Naive thymus-derived CD8-positive, alpha-beta T cell (primary cell): ENCODE measurements at places on chromosomes 7 and 10. TPM values are rescaled to one million over a fixed set of nuclear protein-coding genes. Genes with fewer than 3 reads are reported as not detected.
A peak's percentile ranks its signal among the peaks of the same experiment; 100 is the strongest.

SPDYE1 gene
- not detected for total RNA-seq

ABCB1 gene
- 56.3 TPM for total RNA-seq

PRF1 gene
- total RNA-seq = 16.8 TPM

EVX1 gene
- total RNA-seq = not detected

MACC1 gene
- 0.25 TPM for total RNA-seq

OGDHL gene
- total RNA-seq = not detected

MMRN2 gene
- 1.2 TPM for total RNA-seq

ZNF425 gene
- 2.7 TPM for total RNA-seq

HOXA1 gene
- 0.44 TPM for total RNA-seq

GPR85 gene
- not detected for total RNA-seq

- no peak for DNase-seq
These were observed 43.9 kb upstream of the BMS1 start for GRCh38 chr10:42738679-42739078.

- DNase-seq = no peak
These were observed 22.7 kb downstream of the CDHR3 start for GRCh38 chr7:105985672-105986215.

DNA sequence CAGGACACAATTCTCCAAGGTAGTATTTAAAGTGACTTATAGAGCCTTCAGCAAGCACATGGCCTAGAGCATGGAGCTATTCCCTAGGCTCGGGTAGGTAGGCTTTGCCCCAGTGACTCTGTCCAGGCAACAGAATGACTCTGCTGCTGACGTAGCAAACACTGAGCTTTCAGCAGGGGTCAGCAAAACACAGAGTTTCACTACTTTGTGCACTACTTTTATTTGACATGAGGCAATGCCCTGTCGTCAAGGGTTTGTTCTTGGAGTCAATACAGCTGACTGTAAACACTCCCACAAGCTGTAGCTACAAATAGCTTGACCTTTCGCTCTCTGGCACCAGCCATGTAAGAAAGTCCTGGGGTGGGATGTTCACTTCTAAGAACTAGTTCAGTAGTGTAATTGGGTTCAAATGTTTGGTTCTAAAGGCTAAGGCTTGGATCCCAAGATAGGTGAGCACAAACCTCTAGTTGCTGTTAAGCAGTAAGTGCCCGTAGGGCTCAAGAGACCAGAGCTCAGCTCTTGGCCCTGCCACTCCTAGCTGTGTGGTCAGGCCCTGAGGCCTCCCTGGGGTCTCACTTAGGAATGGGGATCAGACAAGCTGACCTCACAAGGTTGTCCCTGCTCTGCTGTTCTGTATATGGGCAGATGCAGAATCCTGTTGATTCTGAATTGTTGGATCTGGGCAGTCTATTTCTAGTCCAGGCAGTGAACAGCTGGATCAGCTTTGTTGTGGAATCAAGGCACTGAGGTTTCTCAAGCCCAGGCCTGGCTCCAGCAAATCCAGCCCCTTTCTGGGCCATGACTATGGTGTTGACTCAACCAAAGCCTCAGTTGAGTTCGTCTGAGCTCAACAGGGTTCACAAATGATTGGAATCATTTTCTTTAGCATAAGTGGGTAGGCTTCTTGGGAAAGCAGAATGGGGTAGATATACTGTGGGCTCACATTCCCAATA is 10.7 kb downstream of the NODAL start:
- DNase-seq = no peak

GRCh38 chr10:28601012-28601411 is 68.1 kb downstream of the WAC start:
- no peak for DNase-seq

GRCh38 chr10:753530-753929 is 64.1 kb upstream of the DIP2C start:
- DNase-seq = no peak

DNA sequence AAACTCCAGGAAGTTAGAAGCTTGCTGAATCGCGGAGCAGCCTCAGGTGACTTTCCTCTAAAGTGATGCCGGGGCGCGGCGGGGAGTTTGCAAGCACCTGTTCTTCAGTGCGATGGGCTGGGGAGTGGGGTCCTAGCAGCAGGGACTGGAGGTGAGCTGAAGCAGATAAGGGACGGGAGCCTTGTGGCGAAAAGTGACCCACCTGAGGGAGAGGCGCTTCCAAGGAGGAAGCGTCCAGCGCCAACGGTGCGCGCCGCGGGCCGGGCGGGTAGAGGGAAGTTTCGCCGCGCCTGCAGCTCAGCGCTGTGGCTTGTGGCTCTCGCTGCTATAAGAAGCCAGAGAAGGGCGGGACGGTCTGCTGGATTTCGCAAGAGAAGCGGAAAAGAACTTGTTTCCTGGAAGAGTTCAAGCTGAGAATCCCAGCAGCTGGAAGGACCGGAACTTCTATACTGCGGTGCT is at the start of gene STEAP4:
Gene STEAP4, minus strand, starts transcription at position 305 of the 459 bp plus-strand sequence. CDS start 22,625 bp downstream, outside the sequence.
- DNase-seq = no peak

DNA sequence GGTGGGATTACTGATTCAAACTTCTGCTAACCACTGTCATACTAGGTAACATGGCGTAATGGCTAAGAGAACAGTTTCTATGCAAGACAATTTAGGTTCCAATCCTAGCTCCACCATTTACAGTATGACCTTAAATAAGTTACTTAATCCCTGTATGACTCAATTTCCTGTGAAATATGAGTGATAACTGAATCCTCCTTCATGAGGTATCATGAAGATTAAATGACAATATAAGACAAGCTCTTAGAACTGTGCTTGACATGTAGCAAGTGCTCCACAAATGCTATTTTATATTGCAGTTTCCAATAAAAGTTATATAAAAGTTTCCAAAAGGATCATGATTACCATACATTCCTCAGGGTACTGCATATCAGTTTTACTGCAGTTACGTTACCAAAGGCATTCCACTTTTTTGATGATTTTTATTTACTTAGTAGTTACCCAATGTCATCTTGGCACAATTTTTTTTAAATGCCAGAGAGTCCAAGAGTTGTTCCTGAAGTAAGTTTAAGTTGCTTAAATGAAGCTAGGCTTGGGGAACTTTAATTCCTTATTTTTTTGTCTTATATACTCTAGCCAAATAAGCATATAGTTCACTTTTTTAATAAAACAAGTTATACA is 7.1 kb downstream of the DOCK4 start:
- DNase-seq = no peak

GRCh38 chr7:64867863-64868440 is 35.1 kb upstream of the ZNF273 start:
- DNase-seq = no peak

- no peak for DNase-seq
These were observed 60.2 kb downstream of the CCDC71L start for GRCh38 chr7:106600569-106601373.

GRCh38 chr10:77144656-77145055 is 493.0 kb downstream of the KCNMA1 start:
- DNase-seq = no peak

DNA sequence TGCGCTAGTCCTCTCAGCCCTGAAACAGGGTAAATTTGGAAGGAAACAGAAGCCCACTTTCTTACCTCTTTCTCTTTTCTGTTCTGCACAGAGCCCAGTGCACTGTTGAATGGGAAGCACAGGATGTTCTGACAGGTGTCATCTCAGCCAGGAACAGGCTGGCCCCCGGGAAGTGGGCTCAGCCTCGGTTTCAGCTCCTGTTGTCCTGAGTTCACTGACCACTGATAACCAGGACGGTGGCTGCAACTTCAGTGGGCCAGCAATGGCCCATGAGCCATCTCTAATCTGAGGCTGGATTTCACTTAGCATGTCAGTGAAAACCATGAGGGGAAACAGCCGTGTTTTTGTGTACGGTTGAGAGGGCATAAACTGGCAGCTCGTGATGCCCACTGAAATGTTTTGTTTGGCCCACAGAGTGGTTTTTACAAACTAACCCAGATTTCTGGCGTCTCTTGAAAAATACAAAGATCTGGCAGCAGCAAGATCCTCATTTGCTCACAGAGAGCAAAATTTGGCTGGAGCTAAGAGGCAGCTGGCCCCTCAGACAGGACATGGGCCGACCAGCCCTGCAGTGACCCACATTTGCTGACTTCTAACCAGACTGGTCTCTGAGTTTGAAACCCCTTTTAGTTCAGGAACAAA is 455.9 kb downstream of the PAXIP1 start:
- no peak for DNase-seq

DNA sequence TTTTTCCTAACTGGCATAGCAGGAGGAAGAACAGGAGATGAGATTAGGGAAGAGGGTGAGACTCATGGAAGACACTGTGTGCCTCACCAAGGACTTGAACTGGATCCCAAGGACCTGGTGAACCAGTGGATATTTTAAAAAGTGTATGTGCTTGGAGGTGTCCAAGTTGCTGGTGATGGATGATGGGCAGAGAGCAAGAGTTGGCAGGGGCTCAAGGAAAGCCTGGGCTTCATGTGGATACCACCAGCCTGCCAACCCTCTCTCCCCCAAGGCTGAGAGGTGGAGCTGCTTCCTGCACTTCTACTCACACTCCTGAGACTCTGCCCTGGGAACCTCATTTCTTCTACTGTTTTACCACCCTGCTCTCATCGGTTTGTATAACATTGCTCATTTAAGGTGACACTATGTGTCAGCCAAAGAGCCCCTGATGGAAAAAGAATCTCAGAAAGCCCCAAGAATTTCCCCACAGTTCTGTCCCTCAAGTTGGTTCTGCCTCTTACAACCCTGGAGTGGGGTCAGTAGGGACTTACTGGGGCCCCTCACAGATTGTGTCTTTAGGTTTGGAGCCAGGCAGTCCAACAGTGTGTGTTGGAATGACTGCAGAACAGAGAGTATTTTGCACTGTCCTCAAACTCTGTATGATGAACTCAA is 56.2 kb upstream of the PDCD4 start:
- DNase-seq = no peak

GRCh38 chr7:84144935-84145334 is 49.7 kb downstream of the SEMA3A start:
- no peak for DNase-seq

- no peak for DNase-seq
These were observed 35.3 kb upstream of the NOBOX start for GRCh38 chr7:144438759-144439158.

DNA sequence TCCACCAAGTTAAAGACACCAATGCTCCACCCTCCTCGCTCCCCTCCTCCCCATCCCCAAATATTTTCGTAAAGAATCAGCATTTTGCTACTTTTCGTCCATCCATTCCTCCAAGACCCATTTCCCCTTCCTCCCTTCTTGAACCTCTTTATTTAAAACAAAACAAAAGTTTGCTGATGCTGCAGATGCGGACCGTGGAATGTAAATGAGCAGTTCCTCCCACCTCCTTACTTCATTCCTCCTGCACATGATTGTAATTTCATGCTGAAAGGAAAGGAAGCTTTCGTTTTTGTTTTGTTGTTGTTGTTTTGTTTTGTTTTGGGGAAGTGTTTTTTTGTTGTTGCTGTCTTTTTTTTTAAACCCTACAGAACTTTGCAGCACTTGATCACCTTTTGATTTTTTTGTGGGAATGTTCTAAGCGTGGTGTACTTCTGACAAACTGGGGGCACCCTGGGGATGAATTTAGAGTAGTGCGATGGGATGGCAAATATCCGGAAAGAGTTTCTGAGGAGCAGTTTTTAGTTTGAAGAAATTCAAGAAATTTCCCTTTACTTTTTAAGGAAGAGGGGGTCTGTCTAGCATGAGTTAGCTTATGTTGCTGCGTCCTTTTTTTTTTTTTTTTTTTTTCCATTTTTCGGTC is 177.3 kb downstream of the TCF7L2 start:
- no peak for DNase-seq

DNA sequence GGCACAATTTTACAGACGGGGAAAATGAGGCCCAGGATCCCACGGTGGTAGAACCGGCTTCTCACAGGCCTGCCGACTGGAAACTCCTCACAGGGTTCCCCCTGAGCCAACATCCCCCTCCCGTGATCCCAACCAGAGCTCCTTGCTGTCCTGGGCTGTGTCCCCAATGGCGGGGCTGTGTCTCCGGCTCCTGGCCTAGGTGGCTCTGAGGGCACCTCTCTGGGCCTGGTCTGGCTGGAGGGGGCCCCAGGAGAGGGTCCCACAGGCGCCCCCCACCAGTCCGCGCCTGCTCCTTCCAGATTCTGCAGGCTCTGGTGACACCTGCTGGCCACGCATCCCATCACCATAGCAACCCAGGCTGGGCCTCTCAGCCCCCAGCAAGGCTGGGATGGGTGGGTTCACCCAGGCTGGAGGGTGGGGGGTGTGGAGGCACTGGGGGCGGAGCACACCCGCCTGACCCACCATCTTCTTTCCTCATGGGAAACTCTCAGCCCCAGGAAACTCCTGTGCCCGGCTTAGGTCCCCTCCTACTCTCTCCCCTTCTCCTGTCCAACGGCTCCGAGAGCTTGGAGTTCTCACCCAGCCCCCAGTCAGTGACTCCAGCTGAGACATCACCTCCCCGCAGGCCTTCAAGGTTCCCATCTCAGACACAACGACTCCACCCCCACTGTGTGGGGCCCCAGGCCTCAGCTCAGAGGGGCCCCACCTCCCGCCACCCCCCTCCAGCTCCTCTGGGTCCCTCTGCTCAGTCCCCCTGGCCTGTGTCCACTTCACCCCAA is 27.1 kb upstream of the TNRC18 start:
- peak; percentile 26 for DNase-seq
